ENCODE measurements at places on chromosomes 12 and 14.
A peak's percentile ranks its signal among the peaks of the same experiment; 100 is the strongest.

- no peak for DNase-seq
Measured at GRCh38 chr12:30797689-30798088, 42.9 kb upstream of the CAPRIN2 start.

GRCh38 chr12:89674326-89674942 is 34.2 kb downstream of the ATP2B1 start:
- no peak for DNase-seq

DNA sequence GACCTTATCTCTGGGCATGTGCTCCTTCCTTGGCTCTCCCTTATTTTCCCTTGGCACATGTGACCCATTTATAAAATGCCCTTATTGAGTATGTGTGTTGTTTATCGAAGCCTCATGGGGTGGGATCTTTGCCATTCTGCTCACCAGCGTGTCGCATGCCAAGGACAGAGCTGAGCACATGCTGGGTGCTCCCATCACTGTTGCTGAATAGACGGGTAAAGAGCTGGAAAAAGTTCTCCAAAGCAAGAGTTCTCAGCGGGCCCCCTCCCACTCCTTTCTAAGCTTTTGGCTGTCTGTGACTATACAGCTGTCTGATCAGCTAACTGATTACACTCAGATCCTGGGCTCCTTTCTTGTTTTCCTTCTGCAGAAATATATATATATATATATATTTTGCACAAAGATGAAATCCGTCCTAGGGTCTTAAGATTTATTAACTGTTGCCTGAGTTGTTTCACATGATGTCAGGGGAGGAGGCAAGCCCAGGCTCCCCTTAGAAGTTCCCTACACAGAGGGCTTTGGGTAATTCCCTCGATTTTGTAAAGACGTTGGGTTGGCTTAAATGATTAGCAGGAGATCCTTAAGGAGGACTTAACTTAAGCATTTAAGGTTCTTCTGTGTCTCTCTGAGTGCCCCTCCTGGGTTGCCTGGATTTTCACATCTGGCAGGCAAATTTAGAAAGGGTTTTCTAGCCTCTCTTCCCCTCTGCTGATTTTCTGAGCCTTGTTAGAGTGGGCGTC is 71.6 kb downstream of the TMEM132C start:
- DNase-seq: no peak

- peak; percentile 43 for DNase-seq
Measured at GRCh38 chr12:82874945-82875344, 188.2 kb downstream of the TMTC2 start.

GRCh38 chr14:41960281-41960680 is 353.6 kb downstream of the LRFN5 start:
- DNase-seq: no peak

- no peak for DNase-seq
Measured at GRCh38 chr12:29132316-29132715, 16.8 kb upstream of the FAR2 start.

GRCh38 chr12:100243137-100243536 is 23.7 kb downstream of the DEPDC4 start:
- no peak for DNase-seq

DNA sequence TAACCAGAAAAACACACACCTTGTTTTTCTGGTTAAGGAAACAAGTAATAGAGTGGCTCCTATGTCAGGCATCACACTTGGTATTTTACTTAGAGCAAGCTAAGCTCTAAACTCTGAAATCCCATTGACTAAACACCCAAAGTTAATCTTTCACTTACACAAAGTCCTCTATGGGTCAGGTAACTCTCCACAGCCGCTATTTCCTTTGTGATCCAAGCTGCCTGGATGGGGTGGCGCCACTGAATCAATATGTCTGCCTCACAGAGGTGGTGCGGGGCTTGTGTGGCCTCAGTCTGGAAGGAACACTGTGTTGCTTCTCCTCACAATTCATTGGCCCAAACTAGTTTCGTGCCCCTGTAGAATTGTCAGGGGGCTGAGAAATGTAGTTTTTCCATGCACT is 160.0 kb upstream of the E2F7 start:
- no peak for DNase-seq

DNA sequence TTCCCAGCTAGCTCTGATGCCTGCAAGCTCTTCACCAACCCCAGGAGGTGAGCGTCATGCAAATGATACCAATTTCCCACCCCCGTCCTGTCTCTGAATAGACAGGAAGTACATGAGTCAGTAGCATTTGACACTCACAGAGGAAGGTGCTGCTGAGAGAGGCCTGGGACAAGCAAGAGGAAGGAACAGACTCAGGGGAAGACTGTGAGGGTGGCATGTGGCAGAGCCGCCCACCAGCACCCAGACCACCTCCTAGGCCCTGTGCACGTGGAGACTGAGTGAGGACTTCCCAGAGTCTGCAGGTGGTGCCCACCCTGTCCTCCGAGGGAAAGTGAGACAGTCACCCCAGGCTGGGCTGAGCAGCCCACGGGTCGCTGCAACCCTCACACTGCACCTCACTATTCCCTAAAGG is 199.5 kb upstream of the SFSWAP start:
- no peak for DNase-seq

- no peak for DNase-seq
Measured at GRCh38 chr12:49059045-49059298, 1.6 kb downstream of the KMT2D start.

- DNase-seq: no peak
Measured at GRCh38 chr12:25347716-25348592, 97.2 kb upstream of the KRAS start.

DNA sequence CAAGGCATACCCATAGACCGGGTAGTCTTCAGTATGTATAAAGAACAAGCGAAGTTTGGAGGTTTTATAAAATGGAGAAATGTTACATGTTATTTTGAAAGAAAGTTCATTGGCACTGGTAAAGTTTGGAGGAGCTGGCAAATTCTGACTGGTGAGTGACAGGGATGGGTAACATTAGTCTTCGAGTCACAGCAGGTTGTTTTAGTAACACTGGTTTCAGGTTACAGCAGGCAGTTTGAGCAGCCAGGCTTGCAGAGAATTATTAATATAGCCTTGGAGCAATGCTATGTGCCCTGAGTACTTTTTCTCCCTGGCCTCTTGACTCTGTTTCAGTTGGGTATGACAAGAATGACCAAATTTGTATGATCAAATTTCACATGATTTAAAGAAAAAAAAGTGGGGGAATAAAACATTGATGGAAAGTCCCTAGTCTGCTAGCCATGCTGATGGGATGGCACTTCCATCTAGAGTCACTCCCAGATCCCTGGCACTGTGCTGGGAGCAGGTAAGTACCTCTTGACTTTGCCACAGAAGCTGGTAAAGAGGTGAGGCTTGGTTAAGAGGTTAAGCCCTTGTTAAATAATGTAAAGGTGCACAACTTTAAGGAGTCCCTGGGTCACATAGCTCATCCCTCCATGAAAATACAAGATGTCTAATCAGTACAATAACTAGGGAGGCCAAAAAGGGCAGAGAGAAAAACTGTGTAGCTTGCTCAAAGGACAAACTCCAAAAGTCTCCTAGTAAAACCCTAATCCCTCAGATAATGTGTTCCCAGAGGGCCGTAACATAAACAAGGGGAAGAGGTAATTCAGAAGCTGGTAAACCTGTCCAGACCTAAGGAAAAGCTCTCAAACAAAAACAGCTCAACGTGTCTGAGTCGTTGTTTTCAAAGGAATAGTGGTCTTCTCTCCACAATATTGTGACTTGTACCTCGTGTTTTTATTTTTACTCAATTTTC is 12.7 kb upstream of the SVOP start:
- DNase-seq: no peak

DNA sequence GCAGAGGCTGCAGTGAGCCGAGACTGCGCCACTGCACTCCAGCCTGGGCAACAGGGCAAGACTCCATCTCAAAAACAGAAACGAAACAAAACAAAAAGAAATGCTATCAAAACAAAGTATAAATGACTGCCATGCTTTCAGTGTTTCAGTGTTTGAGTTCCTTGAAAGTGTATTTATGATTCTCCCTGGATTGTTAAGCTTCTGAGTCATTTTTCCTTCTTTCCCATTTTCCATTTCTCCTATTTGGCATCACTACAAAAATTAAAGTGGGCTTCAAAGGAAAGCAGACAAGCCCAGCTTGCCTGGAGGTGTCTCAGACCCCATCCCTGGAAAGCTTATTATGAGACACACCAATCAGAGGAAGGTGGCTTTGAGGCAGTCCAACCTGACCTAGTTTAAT is 35.1 kb downstream of the NIN start:
- DNase-seq: no peak

DNA sequence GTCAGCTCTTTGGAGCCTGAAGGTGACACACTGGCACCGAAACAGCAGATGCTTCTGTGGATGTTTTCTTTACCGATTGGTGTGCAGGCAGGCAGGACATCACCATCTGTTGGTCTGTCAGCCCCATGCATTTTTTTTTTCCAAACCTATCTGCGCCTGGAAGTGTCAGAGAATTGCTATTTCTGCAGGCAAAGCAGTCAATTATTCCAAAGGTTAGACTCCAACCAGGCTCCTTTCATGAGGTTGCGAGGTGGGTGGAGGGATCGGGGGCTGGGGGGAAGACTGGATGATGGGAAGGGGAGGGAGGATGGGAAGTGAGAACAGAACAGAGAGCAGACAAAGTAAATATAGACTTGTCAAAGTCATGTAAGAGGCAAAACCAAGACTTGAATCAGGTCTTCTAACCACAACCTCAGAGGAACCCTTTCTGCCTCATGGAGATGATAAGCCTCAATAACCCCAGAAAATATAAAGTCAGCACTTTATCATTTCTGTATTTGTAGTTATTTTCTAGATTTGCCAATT is 117.7 kb downstream of the OTOGL start:
- no peak for DNase-seq

All from astrocyte of the spinal cord (primary cell).